ENCODE measurements at places on chromosomes 12 and 14.

GRCh38 chr12:93908846-93909567 is 231.8 kb downstream of the CRADD start:
- DNase-seq: peak; percentile 22

DNA sequence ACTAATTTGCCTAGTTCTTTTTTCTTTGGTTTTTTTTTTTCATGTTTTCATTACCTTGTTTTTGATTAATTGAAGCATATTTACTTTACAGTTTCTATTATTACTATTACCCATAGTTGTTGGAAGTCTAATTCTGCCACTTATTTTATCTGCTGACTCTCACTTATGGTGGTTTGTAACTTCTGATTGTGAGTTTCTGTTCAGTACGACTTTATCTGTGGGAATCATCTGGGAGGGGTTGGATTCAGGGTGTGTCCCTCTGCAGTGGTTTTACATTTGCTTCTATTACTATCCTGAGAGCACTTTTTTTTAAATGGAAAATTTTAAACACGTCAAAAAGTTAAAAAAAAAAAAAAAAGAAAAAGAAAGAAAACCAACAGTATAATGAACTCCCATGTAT is 26.4 kb upstream of the SOS2 start:
- DNase-seq: no peak

DNA sequence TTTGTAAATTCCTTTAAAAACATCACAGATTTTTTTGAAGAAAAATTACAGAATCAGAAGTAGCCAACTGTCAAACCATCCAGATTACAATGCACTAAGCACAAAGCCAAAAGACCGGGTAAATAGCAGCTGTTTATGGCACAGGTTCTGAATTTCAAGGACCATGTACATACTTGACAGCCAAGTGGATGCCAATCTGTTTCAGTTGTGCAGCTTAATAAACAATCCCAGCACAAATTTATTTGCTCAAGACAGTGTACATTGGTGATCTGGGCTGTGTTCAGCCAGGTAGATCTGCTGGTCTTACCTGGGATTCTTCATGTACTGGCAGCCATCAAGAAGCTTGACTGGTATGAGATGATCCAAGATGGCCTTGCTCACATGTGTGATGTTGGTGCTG is 229.8 kb upstream of the FLRT2 start:
- no peak for DNase-seq

DNA sequence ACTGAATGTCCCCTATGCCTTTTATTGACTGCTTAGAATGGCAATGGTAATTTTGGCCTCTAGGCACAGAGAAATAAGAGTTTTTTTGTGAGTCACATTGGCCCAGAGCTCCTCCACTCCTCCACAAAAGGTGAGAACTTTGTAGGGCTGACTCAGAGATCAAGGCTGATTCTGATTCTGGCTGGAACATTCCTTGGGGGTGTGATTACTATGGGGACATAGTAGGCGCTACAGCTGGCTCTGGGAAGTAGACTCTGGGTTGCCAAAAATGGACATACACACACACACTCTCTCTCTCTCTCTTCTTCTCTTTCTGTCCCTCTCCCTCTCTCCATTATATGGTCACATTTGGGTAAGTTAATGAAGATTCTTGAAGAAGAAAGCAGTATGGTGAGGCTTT is 174.6 kb upstream of the DDHD1 start:
- no peak for DNase-seq

DNA sequence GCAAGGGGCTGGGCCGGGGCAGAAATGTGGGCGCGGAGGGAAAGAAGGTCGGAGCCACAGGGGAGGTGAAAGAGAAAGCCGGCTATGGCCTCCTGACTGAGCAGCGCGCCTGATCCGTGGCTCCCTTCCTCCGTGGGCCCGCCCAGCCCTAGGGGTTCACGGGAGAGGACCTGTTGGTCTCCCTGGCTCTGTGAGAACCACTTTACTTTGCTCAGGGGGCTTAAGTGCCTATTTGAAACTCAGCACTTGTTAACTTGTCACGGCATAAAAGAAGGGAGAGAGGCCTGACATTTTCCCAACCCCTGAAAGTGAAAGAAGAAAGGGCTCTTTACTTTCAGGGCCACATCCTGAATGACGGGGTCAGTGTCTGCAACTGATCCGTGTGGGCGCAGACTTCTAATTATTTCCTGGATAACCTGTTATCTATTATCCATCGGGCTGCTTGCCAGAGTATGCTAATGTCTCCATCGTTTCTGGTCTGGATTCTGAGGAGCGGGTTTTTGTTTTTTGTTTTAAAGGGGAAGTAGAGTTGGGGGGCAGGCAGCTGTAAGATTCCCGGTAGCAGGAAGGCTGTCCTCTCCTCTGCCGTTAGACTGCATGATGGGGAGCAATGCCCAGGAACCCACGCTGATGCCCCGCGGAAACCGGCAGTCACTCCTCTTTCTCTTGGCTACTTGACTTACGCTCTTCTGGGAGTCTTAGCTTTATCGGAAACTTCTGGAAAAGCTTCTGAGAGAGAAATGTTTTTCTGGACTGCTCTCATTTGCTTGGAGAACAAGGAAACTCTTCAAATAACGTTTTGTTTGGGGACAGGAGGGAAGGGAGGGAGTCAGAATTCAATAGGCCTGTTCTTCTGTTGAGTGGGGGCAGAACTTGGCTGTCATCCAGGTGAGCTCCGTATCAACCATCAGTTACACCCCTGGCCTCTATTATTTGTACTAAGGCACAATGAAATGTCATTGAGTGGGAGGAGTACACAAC is 127.7 kb upstream of the MAX start:
- DNase-seq: peak; percentile 37

- DNase-seq: no peak
These were observed 23.9 kb downstream of the DENND5B start for GRCh38 chr12:31567029-31567428.

DNA sequence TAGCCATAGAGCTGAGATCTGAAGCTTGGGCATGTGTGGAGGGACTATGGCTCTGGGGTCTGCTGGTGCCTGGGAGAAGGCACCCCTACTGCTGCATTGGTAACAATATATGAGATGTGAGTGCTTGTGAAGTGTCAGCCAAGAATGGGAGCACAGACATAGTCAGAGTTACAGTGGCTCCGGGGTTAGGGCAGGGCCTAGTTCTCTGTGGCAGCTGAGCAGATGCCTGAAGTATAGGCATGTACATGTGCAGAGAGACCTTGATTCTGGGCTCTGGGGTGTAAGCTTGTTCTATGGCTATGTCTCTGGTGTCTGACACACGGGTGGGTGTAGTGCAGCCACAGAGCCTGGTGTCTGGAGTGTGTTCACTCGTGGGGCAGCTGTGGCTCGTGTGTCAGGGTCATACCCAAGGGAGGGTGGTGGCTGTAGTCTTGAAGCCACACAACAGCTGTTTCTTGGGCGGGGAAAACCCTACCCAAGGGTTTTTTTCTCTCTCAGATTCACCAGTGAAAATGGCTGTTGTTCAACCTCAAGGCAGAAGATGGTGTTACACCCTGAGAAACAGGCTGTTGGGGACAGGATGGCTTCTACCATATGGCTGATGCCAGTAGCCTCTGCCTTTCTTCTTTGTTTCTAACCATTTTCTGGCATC is 11.9 kb upstream of the TCL1A start:
- no peak for DNase-seq

GRCh38 chr14:76695263-76695920 is 65.9 kb upstream of the VASH1 start:
- DNase-seq: no peak

DNA sequence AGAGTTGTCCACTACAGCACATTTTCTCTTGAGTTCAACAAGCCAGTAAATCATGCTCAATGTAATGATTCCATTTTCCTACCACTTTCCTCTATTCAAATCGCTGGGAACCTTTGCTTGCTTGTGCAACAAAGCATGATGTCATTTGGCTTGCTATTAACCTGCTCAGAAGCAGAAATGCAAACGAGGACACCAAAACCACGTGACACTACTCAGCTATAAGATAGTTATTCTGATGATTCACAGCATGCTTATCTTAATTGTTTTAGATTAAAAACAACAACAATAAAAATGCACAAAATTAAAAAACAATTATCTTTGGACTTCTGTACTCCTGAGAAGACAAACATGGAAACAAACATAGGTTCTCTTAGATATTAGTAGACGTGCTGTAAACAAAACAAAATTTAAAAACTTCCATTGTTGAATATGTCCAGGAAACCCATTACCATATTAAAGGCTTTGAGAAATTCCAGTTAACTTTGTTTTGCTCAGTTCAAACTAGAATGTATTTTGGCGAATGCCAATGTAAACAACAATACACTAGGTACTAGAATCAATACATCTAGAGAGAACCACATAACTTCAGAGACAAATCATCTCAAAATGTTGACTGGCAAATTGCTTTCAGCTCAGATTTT is 77.5 kb upstream of the KRAS start:
- no peak for DNase-seq

- DNase-seq: no peak
These were observed 122.9 kb upstream of the AEBP2 start for GRCh38 chr12:19316425-19316824.

DNA sequence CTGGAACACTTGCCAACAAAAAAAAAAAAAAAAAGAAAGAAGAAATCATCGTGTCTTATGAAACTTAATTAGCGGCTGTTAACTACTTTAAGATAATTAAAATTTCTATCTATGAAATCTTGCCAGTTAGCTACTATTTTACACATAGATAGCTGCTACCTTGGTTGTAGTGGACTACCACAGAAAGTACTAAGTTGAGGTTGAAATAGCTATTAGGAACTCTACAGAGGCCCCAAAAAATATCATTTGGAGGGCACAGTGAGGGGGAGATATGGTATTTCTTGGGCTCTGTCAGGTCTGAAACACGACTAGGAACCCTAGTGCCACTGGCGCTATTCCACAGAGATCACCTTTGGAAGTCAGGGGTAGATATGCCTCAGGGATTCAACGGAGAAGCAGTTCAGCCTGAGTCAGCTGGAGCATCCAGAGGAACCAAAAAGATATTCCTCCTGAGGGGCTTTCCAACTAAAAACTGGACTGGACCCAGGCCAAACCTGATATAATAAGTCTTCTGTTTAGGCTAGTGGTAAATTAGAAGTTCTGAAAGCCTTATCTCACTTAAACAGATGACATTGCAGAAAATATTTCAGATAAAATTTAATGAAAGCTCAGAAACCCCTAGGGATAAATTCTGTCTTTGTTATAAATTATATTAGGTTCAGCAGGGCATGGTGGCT is 126.1 kb downstream of the EPS8 start:
- DNase-seq: no peak

GRCh38 chr12:59345406-59345805 is 250.4 kb upstream of the SLC16A7 start:
- DNase-seq: no peak

DNA sequence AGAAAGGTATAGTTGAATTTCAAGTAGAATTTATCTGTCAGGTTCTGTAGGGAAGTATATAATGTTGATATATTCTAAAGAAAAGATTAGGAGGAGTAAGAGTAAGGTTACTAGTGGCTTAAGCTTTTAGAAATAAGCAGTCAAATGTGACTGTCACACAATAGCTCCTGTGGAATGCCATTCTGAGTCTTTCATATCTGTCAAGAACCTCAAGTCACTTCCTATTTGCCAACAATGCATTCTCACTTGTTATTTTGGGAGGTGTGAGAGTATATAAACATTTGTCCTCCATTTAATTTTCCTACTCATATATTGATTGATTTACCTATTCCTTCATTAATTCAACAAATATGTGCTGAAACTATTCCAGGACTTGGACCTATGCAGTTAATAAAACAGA is 11.7 kb downstream of the CLEC9A start:
- DNase-seq: no peak

DNA sequence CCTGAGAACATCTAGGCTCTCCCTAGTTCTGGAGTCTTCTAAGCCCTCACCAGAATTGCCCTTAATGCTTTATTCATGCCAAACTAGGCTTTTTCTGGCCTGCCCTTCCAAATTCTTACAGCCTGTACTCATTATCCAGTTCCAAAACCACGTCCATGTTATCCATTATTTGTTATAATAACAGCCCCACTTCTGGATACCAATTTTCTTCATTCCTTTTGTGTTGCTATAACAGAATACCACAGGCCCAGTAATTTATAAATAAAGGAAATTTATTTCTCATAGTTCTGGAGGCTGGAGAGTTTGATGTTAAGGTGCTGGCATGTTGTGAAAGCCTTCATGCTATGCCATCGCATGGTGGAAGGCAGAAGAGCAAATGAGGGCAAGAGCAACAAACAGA is 68.0 kb upstream of the AMIGO2 start:
- DNase-seq: no peak

GRCh38 chr12:85695097-85695715 is 141.0 kb downstream of the RASSF9 start:
- DNase-seq: no peak
